Epithelial cell of proximal tubule (primary cell): ENCODE measurements at places on chromosomes 5 and 9.

DNA sequence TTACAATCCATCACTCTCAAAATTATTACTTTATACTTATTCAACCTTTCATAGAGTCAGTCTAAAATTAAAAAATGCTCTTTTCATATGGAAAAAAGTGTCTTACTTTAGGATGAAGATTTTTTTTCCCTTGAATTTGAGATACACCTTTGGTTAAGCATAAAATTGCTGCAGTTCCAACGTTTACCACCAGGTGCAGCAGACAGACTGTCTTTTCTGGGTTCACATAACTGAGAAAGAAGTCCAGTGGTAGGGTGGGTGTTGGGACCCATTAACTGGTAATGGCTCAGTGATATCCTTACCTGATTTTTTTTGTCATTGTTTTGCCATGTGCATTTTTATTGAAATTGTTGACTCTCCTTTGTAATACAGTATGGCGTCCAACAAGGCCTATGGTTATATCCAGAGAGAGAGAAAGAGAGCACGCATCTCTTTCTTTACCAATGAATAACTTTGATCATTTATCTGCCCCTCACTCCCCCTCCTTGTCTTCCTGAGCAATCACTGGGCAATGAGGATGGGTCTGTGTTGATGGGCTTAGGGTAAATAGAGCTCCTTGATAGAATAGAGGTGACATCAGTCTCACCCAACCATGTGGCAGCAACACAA is 98.4 kb downstream of the FBXL7 start:
- no peak for DNase-seq

DNA sequence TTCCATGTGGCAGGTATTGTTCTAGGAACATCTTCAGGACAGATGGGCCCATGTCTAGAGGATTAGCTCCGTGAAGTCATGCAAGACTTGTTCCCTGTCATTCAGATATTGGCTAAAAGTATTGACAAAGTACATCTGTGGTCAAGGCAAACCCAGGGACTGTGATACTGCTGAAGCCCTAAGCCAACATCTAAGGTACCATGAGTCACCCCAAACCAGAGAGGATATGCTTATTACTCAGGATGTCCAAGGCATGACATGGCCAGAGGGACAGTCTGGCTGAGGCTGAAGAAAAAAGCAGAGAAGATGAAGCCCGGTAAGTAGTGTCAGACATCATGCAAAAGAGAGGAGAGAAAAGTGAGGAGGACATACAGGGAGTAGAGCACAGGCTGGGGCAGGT is 31.0 kb downstream of the HMHB1 start:
- no peak for DNase-seq

DNA sequence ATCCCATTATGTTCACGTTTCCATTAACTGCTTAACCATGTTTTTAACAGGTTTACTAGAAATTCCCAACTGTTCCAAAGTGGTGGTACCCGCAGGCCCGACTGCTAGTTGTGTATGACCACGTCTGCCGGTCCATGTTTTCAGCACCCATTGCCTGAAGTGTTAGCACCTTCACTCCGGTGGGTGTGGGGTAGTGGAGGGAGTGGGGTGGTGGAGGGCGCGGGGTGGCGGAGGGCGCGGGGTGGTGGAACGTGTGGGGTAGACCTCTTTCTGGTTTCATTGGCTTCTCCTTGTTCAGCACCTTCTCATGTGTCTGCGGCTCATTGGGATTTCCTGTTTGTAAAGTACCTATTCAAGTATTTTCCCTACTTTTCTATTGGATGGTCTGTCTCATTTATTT is 37.7 kb downstream of the TPPP start:
- DNase-seq = no peak

GRCh38 chr9:127232833-127233549 is 31.6 kb upstream of the GARNL3 start:
- no peak for DNase-seq

- no peak for DNase-seq
These were observed 39.9 kb downstream of the ERP44 start for GRCh38 chr9:100058699-100059579.

- no peak for DNase-seq
These were observed 15.0 kb downstream of the PTAR1 start for GRCh38 chr9:69744688-69745380.

GRCh38 chr9:121324316-121324715 is 45.7 kb downstream of the STOM start:
- no peak for DNase-seq

DNA sequence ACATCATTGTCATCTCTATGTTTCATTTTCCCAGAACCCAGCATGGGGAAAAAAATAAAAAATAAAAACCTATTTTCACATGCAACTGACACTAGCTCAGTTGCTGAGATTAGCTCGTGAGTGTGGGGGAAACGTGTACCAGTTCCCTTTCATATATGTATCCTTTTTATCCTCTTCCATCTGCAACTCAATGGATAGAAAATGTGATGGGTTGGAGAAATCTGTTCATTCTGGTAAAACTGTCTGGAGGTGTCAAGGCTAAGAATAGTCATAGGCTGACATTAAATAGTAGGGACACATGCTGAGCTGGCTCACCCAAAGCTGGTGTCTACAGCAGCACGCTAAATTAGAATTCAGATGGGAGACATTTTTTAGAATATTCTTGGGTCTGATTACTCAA is 519.3 kb downstream of the ELAVL2 start:
- DNase-seq = no peak

- DNase-seq = no peak
These were observed 123.9 kb downstream of the PPP2R2B start for GRCh38 chr5:146754621-146755020.

DNA sequence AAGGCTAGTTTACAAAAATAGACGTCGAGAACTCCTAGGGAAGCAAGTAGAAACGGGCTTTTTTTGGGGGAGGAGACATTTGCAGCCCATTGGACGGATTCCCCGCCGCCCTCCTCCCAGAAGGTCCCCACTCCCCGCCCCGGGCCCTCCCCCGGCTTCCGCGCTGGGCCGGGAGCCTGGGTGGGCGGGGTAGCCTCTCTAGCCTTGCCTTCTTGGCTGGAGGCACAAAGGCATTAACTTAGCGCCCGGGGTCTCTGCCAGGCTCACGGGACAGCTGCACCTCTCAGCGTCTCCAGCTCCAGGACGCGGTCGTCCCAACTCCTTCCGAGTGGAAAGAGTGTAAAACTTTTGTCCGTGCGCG is at the start of gene DMRTA1:
Gene DMRTA1 (plus strand): TSS at position 236 of the 361 bp plus-strand sequence. CDS start 242 bp downstream, outside the sequence.
- no peak for DNase-seq

DNA sequence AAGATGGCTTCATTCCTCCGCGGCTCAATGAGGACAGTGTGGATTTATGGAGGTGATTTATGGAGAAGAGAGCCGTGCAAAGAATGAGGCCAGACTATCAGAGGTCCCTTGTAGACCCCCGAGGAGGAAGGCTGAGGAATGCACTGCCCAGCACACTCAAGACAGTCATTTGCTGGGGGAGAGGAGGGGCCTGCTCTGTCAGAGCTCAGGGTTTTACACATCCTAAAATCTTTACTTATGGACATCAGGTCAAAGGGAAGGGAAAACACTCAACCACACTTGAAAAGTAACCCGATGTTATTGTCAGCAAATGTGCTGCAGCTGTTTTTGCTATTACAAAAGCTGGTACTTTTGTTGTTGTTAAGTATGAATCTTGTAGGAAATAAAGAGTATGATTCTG is 289.5 kb downstream of the SLIT3 start:
- no peak for DNase-seq

DNA sequence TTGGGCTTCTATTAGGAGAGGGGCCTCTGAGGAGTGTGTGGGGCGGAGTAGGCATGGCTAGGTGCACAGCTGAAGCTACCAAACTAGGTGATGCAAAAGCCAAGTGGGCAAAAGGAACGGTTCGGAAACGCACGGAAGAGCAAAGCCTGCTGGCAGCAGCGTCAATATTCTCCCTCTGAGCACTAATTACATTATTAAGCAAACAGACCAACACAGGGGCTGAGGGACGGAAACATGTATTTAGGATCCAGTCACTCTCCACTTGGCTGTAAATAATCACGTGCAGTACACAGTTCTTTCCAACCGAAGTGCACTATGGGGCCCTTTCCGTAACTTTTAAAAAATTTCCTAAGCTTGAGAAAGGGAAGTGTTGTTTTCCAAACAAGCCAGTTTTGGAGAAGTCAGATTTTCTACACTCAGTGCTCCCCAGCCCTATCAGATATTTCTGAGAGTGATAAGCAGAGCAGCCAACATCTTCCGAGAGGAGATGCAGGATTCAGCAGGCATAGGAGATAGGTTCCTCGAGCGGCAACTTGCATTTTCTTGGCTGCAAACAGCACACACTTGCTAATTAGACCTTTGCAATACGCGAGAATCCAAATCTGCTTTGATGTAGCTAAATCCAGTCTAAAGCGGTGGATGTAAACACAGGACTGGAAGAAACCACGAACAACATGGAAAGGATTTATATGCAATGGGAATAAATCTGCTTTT is 217.2 kb upstream of the TBCA start:
- DNase-seq = no peak

GRCh38 chr9:89046832-89047231 is 55.6 kb downstream of the S1PR3 start:
- no peak for DNase-seq

DNA sequence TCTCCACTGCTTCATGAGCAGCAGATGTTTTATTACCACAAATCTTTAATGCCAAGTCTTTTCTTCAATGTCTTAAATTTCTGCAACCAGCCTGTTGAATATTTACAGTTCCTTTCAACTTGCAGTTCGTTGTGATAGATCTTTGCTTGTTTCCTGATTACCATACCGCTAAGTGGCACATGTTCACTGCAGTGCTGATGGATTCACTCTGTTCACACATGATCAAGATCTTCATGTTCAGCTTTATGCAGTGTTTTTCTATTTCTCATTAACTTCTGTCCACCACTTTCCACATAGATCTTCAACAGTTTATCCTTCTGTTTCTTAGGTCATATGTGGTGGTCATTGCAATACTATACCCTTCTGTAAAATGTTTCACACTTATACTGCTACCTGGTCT is 280.6 kb downstream of the EPB41L4A start:
- DNase-seq = no peak

DNA sequence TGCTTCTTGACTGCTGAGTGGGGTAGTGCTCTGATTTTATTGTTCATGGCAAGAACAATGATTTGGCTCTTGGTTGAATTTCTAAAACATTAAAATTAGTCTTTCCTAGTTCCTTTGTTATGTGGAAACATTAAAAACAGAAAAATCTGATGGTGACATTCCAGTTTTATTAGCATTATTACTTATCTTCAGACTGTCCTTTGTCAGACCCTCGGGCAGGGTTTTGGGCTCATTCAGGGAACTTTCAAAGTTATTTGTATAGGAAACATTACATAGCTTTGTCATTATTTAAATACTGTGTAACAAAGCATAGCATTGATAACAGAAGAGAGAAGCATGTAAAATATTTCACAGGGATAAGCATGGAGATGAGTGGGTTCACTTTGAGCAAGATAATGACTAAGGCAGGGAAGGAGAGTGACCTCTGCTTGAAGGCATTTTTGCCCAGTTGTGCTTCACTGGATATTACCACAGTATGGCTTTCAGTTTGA is 119.9 kb downstream of the KDM4C start:
- DNase-seq = peak; percentile 75

DNA sequence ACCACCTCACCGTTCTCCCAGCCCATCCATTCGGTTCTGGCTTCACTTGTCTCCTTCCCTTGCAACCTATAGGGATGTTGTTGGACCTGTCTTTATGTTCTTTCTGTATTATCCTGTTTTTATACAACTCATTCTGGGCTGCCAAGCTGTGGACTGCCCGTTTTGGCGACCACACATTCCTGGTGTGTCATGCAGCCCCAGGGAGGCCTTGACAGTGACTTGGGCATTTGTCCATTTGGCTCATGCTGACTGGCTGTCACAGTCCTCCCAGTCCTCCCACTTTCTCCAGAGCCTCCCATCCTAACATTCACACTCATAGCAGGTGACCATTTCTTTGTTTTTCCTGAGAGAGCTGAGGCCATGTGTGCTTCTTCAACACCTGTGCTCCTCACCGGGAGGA is 136.4 kb downstream of the SLF1 start:
- DNase-seq = no peak

GRCh38 chr5:91957666-91958065 is 574.5 kb upstream of the ARRDC3 start:
- DNase-seq = no peak

- DNase-seq = no peak
These were observed 245.9 kb downstream of the SYK start for GRCh38 chr9:91047529-91047928.

DNA sequence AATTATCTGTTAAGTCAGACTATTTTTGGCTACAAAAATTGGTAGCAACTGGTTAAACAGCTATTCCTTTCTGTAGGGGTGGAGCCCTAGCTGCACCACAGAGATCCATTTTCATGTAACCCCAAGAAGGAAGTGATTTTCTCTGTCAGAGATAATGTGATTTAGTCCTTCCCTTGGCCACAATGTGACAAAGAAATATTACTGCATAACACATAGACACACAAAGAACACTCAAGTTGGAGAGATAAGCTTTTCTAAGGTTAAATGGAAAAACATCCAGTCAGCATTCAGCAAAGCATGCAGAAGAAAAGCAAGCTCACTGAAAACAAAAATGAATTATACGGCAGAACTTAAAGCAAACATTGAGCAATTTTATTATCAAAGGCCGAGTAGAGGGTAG is 227.8 kb upstream of the CDH9 start:
- no peak for DNase-seq

DNA sequence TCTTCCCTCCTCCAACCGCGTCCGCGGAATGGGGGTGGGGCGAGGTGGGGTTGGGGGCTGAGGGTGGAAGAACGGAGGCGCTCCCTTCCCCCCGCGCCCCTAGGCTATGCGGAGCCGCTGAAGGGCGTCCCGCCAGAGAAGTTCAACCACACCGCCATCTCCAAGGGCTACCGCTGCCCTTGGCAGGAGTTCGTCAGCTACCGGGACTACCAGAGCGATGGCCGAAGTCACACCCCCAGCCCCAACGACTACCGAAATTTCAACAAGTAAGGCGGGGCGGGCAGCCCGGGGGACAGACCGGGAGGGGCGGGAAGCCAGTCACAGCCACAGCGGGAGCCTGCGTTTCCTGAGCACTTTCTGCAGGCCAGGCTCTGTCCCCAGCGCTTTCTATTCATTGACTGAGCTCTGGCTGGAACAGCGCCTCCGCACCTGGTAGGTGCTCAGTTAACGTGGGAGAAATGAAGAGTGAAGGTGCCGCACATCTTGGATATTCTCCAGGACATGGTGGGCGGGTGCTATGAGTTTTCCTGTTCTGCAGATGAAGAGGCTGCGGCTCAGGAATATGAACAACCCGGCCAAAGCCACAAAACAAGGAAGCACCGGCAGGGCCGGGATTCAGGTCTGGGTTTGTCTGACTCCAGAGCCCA is 11.3 kb downstream of the MYOZ3 start:
- no peak for DNase-seq

DNA sequence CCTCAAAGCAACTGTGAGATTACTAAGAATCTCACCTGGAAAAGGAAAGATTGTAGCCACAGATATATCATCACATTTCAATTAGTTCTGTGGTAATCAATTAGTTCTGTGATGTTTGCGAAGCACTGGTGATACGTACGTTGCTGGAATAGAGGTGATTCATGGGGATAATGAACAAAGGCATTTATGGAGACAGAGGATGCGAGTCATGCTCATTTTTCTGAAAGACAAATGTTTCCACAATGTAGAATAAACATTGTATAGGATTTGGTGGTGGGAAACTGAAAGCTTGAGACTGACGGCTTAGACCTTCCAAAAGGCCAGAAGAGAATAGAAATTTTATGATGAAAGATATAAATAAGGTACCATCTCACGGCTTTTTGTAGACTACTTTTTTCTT is 507.3 kb upstream of the TYRP1 start:
- no peak for DNase-seq
